Activated naive CD8-positive, alpha-beta T cell treated with anti-CD3 and anti-CD28 coated beads, Interleukin-2, amount 50 U/mL, for 16 hours (primary cell): ENCODE measurements at places on chromosomes 3 and 15.

DNA sequence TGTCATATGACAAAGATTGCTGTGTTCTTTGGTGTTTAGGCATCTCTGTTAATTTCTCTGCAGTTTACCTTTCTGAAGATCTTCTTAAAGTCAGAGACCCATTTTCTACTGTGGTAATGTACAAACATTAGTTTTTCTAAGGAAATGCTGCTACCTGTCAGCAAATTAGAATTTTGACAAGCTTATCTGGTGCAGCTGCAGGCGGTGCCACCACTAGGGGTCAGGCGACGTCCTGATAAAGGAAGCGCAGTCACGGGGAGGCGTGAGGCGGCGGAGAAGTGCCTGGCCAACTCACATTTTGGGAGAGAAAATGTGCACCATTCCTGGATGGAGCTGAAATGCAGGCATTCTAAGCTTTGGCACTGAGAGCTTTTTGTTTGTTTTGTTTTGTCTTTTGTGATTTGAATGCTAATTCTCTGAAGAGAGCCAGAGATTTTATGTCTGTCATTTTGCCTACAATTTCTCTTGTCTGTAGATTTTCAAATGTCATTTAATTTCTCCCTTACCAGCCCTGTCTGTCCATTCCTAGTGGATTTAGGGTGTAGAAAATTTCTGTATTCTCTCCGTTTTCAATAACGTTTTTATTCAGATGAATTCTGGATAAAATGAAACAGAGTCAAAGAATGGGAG, 24.9 kb upstream of the SIAH2 start:
- DNase-seq = peak; percentile 47

- DNase-seq = no peak
Observed at GRCh38 chr3:43970920-43971319, 270.8 kb upstream of the TOPAZ1 start.

DNA sequence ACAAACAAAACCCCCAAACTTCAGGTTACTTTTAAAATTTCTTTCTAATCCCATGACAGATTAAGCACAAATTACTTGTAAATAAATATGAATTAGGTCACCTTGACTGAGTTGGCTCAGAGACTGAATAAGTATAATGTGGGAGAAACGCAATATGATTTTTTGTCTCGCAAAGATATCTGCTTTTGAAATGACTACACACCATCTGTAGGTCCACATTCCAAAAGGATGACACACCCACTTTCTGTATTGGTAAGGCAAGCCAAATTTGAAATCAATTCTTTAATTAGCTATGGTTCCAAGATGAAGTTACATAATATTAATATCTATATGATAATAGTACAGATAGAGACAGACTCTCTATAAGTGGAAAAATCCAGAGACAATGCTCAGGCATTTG, 66.9 kb upstream of the CSPG5 start:
- no peak for DNase-seq

GRCh38 chr3:138467931-138468330, 33.5 kb downstream of the ESYT3 start:
- DNase-seq = no peak

DNA sequence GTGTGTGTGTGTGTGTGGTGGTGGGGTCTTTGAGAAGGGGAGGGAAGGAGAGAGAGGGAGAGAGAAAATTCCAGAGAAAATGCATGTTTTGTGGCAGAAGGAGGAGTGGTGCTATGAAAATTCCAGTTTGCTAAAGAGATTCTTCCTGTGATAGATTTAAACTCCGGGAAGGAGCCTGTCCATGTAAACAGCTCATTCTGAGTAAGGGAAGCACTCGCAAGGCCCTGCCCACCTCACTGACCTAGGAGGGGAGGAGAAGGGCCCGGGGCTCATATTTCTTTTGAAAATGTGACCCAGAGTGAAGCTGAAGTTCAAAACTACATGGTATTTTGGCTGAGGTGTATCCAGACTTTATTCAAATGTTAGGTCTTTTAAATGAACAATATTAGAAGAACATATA, 41.3 kb downstream of the ADAMTSL3 start:
- no peak for DNase-seq

DNA sequence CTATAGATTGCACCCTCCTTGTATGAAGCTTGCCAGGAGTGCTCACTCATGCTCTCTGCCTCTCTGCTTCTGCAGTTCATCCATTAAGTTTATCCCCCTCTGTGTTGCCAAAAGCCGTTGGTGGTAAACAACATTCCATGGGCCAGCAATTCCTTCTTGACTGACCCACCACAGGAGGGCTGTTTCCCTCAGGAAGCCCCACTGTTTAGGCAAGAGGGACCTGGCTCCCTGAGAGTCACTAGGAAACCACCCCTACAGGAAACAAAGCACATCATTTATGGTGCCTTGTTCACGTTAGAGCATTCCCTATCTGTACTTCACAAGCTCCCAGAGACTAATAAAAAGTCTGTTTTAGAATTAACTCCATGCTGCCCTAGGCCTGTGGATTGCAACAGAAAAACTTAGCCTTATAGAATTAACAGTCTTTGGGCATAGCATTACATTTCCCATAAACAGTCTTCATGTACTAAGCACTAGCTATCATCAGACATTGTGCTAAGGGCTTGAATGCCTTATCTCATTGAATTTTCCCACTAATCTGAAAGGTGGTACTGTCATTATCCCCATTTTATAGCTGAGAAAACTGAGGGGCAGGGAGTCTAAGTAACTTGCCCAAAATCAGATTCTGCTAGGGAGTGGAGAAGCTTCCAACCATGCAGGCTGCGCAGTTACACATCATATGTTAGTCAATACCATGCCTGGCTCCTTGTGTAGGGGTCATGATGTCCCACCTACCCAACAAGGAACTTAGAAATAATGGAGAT, 149.9 kb downstream of the SHQ1 start:
- DNase-seq = no peak

- no peak for DNase-seq
Observed at GRCh38 chr3:30602946-30603345, 3.5 kb upstream of the TGFBR2 start.
